ENCODE measurements at places on chromosomes 12 and 14.

- DNase-seq: no peak
Observed at GRCh38 chr14:96095581-96096476, 56.7 kb downstream of the C14orf132 start.

GRCh38 chr12:124927201-124928094, 13.0 kb upstream of the UBC start:
- peak; percentile 83 for DNase-seq

- peak; percentile 47 for DNase-seq
Observed at GRCh38 chr14:72516936-72517700, 376.8 kb downstream of the DPF3 start.

GRCh38 chr12:69701826-69702225, 2.7 kb upstream of the BEST3 start:
- DNase-seq: no peak

DNA sequence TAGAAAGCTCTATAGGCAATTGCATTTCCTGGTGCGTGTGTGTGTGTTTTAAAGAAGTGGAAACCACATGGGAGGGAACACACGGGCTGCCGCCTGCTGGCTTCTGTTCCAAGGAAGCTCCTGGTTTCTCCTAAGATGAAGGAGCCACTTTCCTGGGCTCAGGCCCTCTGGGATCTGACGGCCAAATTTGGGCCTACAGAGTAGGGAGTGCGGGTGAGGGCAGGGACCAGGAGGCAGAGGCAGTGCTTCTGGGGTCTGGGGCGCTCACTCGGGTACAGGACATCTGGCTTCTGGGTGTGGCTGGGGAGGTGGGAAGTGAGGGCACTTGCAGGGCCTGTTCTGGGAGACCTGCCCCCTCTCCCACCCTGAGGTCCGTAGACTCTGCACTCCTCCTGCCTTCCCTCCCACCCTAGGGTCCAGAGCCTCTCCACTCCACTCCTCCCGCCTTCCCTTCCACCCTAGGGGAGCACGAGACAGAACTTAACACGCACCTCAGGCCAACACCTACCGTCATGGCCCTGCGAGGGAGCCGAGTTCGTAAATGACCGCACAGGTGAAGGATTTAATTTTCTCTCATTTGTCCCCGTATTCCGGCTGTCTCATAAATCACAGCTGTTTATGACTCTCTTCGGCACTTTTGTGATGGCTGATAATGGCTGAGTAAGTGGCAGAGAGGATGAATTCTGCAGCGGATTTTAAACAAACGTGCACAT, 127.7 kb downstream of the KIF26A start:
- DNase-seq: no peak

DNA sequence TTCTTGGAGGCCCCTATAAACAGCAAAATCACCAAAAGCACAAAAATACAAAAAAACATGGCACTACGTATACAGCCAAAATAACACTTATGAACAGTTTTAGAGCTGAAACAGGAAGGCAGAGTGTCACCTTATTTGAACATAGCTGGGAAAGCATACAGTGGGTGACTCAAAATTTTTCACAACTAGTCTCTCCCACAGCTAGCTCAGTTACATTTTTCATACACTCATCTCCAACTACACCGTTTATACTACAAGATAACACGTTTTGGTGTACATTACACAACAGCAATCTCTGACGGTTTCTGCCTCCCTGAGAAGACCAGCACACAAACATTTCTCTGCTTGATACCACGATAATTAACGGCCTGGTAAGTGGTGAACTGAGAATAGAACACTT, 2.9 kb downstream of the RAD52 start:
- DNase-seq: no peak

GRCh38 chr14:28652782-28653181, 113.8 kb upstream of the FOXG1 start:
- DNase-seq: no peak

DNA sequence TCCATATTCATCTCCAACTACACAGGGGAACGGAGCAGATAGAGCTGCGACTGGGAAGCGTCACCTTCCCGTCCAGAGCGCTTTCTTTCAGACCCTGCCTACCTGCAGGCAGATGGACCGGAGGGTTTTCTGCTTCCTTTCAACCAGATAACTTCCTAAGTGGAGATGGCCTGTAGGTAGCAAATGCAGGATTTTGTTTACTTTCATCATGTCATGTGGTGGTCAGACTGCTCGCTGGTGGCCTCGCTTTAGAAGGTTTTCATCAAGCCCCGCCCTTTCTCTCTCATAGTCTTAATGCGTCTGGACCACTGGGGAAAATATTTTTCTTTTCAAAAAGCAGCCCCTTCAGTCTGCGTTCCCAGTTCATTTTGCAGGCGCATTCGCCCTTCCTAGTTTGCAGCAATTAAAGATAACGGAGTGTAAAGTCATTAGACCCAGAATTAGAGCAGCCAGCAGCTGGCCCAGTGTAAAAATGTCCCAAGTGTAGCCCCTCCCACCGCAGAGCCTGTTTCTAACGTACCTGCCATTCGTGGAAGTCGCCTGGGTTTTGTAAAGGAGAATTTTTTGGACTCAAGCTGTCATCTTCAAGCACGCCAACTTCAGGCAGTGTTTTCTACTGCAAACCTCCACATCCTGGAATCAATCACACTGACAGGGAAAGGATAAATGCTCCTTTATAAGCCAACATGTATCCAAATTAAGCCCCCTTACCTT, 68.9 kb downstream of the TESC start:
- DNase-seq: no peak

DNA sequence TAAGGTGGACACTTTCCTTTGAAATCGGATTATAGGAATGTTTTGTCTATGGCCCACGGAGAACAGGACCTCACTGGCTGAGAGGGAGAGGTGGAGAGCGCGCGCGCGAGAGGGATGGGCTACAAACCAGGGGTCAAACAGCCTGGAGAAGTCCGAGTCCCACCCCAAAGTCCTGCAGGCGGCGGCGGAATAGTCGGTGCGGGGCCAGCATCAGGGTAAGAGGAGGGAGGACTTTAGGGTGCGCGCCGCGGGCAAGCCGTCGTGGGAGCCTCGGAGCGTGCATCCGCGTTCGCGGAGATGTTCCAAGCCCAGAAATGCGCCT, 3.3 kb upstream of the HOXC8 start:
- DNase-seq: no peak

GRCh38 chr14:104818714-104819161, 17.8 kb downstream of the ZBTB42 start:
- no peak for DNase-seq

DNA sequence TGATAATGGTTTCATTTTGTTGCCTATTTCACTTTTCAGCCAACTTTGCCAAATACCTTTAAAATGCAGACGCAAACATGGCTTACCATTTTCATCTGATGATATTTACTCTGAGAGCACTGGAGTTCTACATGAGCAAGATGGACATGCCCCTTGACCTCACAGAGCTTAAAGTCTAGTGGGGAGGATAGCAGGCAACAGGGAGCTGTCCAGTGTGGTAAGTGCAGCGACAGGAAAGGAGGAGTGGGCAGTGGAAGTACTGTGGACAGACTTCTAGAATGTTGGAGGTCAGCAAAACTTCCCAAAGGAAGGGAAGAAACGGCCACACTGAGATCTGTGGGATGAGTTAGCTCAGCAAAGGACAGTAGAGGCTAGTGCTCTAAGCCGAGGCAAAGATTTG, 25.3 kb downstream of the LRIG3 start:
- DNase-seq: no peak

DNA sequence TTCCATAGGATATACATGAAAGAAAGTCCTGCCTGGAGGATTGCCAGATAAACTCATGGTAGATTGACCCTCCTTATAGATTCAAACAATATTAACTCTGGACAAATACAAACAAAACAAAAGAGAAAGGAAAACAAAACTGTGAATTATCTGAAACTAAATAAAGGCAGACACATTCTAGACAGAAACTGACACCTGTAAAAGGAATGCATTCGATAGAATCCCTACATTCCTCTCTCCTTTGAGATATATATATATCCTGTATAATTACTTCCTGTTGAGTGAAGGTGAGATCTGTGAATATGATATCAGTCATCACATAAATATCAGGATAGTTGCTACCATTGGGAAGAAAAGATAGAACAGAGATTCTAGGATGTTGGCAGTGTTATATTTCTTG, 948.4 kb upstream of the ATXN7L3B start:
- no peak for DNase-seq

GRCh38 chr12:4441355-4442335, 4.0 kb downstream of the FGF6 start:
- no peak for DNase-seq
